ENCODE measurements at places on chromosomes 3 and 15.

- DNase-seq, result no peak
Observed at GRCh38 chr3:182717216-182717615, 76.1 kb upstream of the ATP11B start.

GRCh38 chr3:112598731-112599130 lies 36.9 kb downstream of the SLC35A5 start:
- no peak for DNase-seq

DNA sequence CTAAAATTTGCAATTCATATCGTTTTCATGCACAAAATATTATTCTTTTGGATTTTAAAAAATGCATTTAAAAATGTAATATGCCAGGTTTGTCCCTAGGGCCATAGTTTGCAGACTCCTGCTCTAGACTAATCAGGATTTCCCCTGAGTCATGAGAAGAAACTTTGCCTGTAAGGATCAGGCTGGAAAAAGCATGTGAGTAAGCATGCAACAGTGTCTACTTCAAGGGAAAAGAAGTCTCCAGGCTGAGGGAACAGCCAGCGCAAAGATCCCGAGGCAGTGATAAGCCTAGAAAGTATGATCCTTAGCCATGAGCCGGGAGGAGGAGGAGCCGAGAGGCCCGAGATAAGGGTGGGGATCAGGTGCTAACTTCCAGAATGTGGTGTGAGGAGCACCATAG lies 382.8 kb upstream of the CFAP20DC start:
- DNase-seq, result no peak

DNA sequence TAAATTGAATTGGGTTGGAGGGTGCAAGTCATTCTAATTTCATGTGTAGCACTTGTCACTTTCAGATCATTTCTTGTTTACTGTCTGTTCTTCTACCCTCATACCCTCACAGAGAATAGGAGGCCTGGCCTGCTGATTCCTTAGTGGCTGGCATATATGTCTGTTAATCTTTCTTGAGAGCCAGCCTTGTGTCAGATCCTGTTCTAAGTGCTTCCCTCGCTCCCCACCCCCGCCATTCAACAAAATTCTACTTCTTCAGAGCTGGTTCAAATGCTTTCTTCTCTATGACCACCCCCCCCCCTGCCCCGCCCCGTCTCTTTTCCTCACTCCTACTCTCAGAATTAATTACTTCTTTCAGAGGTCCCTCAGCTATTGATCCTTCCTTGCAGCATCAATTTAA lies 1.5 kb upstream of the U2SURP start:
- DNase-seq, result no peak

DNA sequence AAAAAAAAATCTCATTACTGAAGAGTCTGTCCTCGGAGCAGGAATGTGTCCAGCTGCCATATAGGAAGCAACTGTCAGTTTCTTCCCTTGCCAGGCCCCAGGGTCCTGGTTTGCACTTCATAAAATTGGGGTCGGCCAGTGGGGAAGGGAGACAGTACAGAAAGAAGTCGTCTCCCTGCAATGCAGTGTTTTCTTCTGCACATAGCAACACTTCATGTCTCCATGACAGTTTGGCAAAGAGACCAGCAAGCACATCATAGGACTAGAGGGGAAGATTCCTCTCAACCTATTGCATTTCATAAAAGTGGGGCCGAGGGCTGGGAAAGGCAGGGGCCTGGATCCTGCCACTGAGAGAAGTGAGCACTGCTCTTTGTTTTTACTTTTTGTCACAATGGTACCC lies 138.2 kb upstream of the HACD2 start:
- no peak for DNase-seq

GRCh38 chr15:101169495-101170071 lies 82.3 kb downstream of the CHSY1 start:
- DNase-seq, result no peak

GRCh38 chr15:100241572-100242482 lies 99.9 kb downstream of the ADAMTS17 start:
- DNase-seq, result no peak

DNA sequence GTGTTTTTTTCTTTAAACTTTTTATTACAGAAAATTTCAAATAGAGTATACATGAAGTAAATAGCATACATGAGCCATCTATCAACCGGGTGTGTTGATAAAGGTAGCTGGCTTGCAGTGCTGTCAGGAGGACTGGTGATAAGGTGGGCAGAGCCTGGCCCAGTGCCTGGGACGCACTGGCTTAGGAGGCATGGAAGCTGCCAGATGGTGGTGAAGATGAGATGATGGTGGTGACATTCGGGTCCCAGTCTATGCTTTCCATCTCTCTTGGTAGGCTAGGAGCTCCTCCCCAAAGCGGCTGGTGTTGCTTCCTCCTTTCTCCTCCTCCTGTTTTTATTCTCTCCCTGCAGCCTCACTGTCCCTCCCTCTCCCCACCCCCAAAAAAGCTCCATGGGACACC lies 101.7 kb downstream of the ADCY5 start:
- DNase-seq, result no peak

Measured in vagina (tissue), 2 donors.